Stimulated activated CD8-positive, alpha-beta memory T cell treated with anti-CD3 and anti-CD28 coated beads, Interleukin-7, amount 100 ng/mL, for 1 hour (primary cell): ENCODE measurements at places on chromosomes 4 and X.

- no peak for DNase-seq
These were observed 72.5 kb downstream of the YIPF7 start for GRCh38 chr4:44578954-44579353.

DNA sequence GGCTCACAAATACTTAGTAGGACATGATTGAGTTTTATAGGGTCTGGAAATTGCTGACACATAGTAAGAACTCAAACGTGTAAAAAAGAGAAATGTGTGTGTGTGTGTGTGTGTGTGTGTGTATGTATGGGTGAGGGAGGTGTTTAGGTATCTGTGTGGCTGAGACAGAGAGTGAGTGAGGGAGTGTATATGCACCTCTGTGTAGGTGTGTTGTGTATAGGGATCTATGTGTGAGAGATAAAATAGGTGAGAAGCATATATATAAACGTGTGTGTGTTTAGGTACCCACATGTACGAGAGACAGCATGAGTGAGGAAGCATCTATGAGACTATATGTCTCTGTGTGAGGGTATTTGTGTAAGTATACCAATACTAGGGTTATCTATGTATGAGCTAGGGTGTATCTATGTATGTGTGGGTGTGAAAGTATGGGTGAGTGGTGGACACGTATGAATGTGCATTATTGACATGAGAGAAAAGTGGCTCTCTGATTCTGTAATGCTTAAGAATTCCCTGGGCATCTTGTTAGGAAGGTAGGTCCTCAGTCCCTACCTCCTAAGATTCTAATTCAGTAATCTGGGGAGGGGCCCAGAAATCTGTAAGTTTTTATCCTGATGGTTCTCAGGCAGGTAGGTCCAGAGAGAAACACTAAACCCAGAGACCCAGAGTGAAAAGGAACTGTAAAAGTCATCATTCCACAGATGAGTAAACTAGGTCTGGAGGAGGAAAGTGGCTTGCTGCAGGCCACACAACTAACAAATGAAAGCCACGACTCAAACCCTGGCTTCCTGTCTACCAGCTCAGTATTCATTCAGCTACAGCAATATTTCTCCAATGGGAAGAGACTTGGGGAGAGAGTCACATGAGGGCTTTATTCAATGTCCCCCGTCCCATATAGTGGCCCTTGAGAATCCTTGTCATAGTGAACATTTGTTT is 237.0 kb downstream of the IDS start:
- DNase-seq = no peak

GRCh38 chr4:142840516-142841123 is 5.5 kb downstream of the INPP4B start:
- no peak for DNase-seq

GRCh38 chr4:48546336-48546735 is 56.3 kb downstream of the ZAR1 start:
- no peak for DNase-seq

DNA sequence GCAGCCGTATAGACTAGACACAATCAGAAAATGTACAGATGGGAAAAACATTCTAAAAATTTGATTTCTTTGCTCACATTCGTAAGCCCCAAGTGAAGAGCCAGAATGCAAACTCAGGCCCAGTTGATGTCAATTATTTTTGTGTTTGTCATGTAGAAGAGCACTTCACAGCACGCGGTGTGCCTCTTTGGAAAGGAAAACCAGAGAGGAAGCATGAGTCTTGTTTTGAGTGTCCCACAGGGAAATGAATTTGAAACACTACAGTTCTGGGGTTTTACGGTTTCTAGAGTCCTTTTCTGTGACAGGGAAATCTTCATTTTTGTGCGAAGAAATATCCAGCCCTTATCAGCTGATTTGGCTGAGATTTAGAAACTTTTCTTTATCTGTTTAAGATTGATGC is 554.6 kb upstream of the BOD1L1 start:
- no peak for DNase-seq

GRCh38 chrX:1170243-1170642 is 42.2 kb downstream of the CRLF2 start:
- no peak for DNase-seq

DNA sequence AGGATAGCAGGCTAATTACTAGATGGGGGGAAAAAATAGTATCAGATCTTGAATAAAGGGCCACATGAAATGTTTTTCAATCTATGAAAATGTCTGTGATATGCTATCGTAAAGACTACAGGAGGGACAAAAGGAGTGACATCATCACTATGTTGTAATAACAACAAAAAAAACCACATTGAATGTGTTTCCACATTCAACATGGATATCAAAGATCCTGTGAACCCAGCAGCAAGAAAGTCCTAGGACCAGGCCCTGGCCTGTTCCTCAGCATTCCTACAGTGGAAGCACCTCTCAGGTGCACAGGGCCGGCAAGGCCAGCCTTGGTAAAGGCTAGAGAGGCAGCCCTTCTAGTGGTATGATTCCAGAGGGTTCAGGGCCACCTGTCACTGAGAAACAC is 118.3 kb downstream of the RELL1 start:
- DNase-seq = no peak

DNA sequence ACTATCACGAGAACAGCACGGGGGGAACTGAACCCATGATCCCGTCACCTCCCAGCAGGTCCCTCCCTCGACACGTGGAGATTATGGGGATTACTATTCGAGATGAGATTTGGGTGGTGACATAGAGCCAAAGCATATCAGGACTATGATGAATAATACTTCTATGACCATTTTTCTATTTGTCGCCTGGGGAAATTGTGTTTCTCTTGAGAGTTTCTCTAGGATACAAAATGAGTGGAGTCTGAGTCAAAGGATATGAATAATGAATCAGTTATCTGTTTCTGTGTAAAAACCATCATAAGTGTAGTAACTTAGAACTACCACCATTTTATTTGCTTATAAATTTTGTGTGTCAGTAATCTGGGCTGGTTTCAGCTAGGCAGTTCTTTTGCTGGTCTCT is 533.0 kb upstream of the ARX start:
- DNase-seq = no peak

DNA sequence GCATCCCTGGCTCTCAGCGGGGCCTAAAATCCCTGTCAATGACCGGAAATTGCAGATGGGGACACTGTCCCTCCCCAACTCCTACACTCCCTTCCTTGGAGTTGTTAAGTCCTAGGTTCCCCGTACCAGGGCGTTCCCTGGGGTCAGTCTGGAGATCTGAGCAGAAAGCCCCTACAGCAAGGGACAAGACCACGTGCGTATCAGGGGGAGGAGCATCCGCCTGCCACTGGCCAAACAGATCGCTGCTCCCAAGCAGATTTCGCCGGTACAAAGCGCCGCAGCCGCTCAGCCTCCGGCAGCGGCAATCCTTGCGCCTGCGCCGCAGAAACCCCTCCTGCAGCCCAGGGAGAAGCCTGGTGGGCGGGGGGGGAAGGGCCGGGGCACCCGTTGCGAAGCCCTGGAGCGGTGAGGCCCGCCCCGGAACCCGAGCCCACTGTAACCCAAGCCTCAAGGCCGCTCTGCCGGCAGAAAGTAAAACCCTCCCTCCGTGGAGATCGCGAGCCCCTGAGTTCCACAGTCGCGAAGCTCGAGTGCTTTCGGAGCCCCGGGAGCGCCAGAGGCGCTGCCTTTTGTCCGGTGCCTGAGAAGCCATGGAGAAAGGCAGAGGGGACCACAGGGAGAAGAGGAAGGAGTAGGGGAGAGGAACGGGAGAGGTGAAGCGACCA is 2.7 kb downstream of the CRMP1 start:
- DNase-seq = no peak

DNA sequence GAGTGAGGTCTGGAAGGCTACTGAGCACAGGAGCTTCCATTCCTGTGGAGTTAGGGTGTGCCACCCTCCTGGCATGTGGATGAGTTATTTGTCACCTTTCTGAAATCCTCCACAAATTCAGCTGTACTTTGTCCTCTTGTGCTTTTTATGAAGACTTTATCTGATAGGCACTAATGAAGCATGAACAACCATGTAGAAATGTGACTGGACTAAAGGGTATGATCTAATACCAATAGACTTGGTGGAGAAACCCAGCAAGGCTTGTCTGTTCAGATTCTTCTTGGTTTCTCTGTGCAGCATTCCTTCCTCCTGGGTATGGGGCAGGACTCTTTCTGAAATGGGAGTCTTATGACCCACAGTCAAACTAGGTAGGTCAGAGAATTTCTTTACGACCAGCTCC is 9.6 kb downstream of the NBDY start:
- no peak for DNase-seq

- no peak for DNase-seq
These were observed 27.8 kb upstream of the BMP2K start for GRCh38 chr4:78748381-78748780.

- DNase-seq = no peak
These were observed 472.9 kb upstream of the GRID2 start for GRCh38 chr4:91830681-91831395.

DNA sequence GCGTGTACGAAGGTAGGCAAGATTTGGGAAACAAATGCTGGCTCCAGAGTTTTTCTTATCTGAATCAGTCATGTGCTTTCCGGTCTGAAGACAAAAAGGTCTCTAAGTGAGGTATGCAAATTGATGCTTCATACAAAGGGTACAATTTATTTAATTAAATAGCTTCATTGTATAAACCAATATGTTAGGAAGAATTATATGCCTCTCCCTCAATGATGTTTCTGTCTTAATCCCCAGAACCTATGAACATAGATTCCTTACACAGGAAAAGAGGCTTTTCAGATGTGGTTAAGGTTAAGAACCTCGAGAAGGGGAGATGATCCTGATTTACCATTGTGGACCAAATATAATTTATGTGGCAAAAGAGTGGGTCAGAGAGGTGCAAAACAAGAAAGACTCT is 543.5 kb upstream of the PCDH10 start:
- no peak for DNase-seq

DNA sequence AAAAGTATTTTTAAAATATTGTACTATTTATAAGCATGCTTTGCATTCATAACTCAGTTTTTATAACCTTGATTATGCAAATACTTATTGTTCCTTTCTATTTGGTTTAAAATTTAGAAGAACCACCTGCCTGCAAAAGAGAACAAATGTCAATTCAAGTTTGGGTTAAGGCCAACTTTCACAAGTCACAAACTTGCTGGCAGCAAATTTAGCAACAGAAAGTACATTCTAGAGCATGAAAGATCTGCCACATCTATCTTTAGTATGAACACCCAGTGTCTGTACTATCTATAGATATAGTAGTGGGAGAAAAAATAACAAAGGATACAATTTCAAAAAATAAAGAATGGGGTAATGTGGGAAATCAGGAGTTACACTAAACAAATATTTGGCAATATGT is 1014.2 kb downstream of the C4orf33 start:
- no peak for DNase-seq

GRCh38 chr4:7146786-7147115 is 45.6 kb upstream of the SORCS2 start:
- no peak for DNase-seq

DNA sequence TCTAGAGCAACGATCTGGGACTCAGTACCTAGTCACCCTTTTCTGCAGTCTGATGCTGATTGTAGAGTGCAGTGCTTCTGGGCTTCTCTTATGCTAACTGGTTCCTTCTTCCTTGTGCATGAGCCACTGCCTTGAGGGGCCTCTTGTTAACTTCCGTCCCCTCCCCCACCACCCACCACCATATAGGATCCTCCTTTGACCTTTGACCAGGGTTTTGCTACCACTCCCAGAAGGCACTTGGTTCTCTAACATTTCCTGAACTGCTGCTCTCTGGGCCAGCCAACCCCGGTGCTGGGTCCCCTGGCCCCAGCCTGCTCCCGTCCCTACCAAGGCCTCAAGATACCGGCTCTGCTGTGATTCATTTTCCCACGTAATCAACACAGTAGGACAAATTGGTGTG is 104.6 kb upstream of the KLF3 start:
- DNase-seq = no peak

DNA sequence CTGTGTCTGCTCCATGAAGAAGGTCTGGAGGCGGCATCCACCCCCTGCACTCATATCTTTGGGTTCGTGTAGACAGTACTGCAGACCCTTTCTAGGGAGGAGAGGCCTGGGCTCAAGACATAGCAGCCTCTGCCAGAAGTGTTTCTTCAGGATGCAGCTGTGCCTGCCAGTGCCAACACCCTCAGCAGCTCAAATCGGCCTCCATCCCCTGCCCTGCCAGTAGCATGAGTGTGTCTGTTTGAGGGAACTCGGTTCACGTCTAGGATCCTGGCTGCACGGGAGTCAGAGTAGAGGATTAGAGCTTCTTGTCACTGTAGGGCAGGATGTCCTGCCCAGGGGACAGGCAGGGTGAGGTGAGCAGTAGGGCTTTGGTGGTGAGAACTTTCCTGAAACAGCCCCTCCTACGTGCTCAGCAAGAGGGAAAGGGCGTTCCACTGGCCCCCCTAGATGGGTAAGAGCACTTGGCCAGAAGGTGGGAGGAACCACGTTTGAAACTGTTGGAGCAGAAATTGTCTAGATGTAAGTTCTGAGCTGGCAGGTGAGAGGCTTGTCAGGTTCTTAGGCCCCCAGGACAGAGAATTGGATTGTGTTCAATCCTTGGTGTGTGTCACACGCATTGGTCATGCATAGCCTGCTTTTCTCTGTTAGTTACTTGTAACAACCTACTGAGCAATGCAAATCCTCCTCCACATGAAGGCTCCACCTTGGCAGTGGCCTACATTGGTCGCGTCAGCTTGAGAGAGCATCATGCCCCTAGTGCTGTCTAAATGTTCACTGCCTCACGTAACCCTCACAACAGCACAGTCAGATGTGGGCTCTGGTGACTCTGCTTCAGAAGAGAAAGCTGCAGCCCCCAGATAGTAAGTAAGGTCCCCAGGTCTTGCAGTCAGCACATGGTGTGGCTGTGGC is 25.8 kb upstream of the FAM193A start:
- DNase-seq = no peak

DNA sequence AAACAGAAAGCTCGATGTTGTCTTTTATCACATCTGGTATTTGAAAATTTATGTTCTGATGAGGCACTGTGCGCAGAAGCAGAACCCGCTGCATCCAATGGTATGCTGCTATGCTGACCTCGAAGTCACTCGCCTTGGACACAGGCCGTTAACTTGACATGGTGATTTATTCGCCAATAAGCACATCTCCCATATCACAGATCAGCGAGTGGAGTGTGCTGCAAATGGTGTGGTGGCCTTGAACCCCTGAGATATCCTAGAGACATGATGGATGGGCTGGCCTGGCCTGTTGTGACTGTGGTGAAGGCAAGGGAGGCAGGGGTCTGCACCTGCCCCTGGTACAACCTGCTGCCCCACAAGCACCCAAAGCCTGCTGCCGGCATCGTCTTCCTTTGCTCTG is 175.4 kb upstream of the FRG1 start:
- no peak for DNase-seq

GRCh38 chr4:24840826-24841543 is 45.6 kb downstream of the SOD3 start:
- no peak for DNase-seq

GRCh38 chr4:156971165-156971675 is 379 bp downstream of the PDGFC start:
- DNase-seq = no peak

GRCh38 chrX:152614791-152615190 is 22.9 kb upstream of the GABRQ start:
- no peak for DNase-seq

- no peak for DNase-seq
These were observed 175.7 kb upstream of the TBC1D9 start for GRCh38 chr4:140931911-140932310.
